ENCODE measurements at places on chromosomes 6 and 20.

GRCh38 chr6:144140867-144141266 is 9.4 kb upstream of the STX11 start:
- no peak for DNase-seq

DNA sequence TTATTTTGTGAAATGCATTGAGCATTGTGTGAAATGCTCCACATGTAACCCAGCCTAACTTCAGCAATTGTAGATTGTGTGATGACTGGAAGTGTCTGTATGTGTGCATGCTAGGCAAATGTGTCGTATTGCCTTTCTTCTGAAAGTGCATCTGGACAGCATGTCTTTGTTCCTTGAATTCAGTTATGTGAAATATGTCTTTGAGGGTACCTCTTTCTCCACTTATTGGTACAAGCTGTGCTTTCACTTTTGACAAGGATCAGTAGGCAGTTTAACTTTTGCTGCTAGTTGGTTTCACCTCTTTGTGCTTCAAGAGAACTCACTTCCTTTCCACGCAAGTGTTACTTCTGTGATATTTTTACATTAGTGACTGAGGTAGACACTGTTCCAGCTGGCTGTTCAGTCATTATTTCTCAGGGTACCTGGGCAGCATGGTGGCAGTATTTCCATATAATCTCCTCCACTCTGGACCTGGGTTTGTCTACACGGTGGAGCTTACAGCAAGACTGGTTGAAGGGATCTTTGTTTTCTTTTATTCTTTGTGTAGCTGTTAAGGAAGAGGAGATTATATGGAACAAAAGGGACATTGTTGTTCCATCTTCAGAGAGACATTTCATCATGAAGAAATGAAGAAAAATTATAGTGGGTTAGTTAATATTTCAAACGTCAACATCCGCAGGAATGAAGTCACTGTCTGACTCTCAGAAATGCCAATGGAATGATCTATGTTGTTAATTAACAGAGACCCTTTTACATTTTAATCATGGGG is 175.4 kb downstream of the UTRN start:
- no peak for DNase-seq

GRCh38 chr6:150641398-150642139 is 41.9 kb downstream of the PLEKHG1 start:
- DNase-seq: no peak

DNA sequence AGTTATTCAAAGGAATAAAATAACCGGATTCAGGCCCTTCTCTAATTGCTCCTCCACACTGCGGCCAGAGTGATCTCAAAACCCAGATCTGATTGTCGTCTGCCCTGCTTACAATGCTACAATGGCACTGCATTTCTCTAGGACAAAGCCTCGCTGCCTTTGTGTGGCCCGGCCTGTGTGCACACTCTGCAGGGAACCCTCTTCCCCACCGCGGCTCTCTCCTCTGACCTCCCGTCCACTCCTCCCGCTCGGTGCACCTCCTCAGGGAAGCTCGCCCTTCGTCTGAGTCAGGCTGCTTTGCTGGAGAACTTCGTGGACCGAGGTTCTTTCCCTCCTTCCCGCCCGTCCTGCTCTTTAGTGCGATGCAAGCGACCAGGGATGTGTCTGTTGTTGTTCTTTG is 101.6 kb upstream of the SNX9 start:
- DNase-seq: no peak

GRCh38 chr6:44655412-44656342 is 268.2 kb downstream of the CDC5L start:
- DNase-seq: peak; percentile 67

GRCh38 chr20:17680836-17681725 is 961 bp downstream of the RRBP1 start:
- DNase-seq: peak; percentile 88

DNA sequence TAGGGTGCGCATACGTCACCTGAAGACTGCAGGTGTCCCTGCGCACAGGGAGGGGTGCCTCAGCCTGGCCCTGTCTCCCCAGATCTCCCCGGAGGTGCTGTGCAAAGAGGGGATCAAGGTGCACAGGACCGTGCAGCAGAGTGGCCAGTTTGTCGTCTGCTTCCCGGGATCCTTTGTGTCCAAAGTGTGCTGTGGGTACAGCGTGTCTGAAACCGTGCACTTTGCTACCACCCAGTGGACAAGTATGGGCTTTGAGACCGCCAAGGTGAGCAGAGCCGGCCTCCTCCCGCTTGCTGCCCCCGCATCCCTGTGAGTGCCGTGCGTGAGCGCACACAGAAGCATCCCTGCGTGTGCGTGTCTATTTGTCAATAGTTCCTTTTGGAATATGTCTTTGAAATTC is 150.7 kb downstream of the DTNBP1 start:
- DNase-seq: no peak

- DNase-seq: peak; percentile 65
These were observed 29.7 kb downstream of the FYN start for GRCh38 chr6:111843347-111844147.

GRCh38 chr6:107491138-107491609 is 1.3 kb downstream of the SOBP start:
- DNase-seq: peak; percentile 8

GRCh38 chr6:111602481-111603011 is 3.1 kb downstream of the TRAF3IP2 start:
- DNase-seq: no peak

DNA sequence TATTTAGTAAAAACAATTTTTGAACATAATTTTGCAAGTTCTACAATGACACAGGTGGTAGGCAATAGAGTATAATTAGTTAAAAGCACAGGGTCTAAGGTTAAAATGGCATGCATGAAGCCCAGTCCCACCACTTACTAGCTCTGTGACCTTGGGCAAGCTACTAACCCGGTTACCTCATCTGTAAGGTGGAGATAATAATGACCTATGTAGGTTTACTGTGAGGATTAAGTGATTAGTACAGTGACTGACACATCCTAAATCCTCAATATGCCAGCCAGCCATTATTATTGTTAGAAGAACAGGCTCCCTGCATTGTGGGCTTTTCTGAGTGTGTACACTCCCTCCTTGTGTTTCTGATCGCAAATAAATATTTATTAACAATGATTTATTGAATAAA is 26.2 kb downstream of the ATXN1 start:
- no peak for DNase-seq

DNA sequence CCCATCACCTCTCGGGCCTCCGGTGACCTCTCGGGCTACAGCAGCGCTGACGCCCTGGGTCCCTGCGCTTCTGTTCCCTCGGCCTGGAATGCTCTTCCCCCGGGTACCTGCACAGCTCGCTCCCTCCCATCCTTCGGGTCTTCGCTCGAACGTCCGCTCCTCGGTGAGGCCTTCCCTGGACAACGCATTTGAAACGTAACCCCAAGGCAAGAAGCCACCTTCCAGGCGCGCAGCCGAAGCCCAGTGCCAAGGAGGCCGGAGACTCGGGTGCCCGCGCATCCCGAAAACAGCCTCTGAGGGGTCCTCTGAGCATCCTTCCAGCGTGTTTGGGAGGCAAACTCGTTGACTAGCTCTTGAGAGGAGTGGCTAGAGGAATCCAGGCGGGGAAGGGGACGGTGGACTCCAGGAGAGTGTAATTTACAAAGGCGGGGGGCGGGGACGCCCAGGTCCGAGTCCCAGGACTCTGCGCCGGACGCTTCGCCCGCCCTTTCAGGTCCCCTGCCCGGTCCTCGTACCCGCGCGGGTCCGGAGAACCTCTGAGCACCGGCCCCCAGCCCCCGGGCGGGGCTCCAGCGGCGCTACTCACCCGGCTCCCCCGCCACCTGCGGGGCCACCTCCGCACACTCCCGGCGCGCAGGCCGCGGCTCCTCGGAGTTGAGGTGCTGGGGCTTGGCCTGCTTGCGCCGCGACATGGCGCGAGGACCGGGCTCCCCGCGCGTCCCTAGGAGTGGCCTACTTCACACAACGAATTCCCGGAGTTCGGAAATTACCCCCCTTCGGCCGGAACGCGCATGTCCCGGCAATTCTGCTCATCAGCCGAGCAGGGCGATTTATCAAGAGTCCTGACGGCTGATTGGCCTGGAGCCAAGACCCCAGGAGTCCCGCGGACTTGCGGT is 86.8 kb downstream of the ZFP64 start:
- peak; percentile 17 for DNase-seq
